ENCODE measurements at places on chromosomes 6 and 20. TPM values are rescaled to one million over a fixed set of nuclear protein-coding genes. Genes with fewer than 3 reads are reported as not detected.
A peak's percentile ranks its signal among the peaks of the same experiment; 100 is the strongest.

DNA sequence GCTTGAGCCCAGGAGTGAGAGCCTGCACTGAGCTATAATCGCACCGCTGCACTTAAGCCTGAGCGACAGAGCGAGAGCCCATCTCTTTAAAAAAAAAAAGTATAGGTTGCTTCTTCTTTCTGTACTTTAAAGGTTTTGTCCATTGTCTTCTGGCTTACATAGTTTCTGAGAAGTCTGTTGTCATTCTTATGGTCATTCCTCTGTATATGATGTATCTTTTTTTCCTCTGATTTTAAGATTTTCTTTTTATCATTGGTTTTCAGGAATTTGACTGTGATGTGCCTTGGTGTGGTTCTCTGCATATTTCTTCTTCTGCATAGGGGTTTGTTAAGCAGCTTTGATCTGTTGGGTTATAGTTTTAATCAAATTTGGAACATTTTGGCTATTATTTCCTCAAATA is 29.1 kb downstream of the QRSL1 start:
- DNase-seq, result no peak

DNA sequence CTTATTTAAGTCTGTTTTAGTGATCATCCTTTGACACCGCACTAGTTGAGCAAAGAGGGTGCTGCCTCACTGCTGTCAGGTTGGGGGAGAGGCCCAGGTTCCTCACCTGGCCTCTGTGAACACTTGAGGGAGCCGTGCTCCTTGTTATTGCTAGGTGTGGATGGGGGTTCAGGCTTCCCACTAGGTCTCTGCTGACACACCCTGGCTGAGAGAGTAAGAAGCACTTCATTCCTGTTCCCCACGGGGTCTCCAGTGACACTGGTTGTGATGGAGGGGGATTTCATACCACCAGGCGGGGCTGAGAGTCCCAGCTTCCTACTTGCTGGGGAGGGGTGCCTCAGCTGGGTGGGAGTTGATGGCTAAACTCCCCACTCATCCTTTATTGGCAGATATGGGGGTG is 11.1 kb upstream of the NOTCH4 start:
- DNase-seq, result no peak

- DNase-seq, result no peak
These were observed 153.0 kb downstream of the BCAS1 start for GRCh38 chr20:53917145-53918019.

DNA sequence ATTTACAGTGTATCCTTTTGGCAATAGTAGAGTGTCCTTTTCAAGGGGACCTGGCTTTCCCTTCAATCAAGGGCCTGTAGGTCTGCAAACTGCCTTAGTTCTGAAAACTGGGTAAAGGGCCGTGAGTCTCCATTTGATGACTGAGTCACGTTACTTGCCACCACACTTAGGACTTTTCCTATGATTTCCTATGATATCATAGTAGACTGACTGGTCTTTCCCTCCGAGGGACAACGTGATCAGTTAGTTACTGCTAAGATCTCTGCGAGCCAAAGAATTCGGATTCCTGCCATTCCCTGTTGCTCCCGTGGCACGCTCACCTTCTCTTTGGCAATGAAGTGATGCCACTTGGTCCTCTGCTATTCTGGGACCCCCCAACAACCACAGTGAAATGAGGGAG is 8.4 kb downstream of the ZNF831 start:
- no peak for DNase-seq

- peak; percentile 91 for DNase-seq
These were observed at the start of gene PRRC2A for GRCh38 chr6:31620586-31621319. Gene PRRC2A (plus strand): TSS chr6:31620715. CDS start chr6:31622790, 2,075 bp downstream.

- DNase-seq, result no peak
These were observed 20.4 kb downstream of the OSBPL2 start for GRCh38 chr20:62258499-62259293.

DNA sequence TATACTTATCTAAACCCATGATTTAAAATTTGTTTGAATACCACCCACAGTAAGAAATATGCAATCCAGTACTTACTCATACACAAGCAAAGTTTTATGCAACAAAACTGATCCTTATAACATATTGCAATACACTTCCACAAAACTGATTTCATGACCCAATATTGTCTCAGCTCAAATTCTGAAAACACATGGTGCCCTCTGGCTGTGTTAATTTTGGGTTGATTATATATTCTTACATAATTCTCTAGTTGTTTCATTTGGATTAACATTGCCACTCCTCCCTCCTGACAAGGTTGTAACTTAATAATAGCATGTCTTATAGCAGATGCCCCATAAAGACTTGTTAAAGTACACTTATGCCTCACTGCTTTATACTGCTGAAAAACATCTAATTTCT is 73.0 kb upstream of the TULP1 start:
- no peak for DNase-seq

DNA sequence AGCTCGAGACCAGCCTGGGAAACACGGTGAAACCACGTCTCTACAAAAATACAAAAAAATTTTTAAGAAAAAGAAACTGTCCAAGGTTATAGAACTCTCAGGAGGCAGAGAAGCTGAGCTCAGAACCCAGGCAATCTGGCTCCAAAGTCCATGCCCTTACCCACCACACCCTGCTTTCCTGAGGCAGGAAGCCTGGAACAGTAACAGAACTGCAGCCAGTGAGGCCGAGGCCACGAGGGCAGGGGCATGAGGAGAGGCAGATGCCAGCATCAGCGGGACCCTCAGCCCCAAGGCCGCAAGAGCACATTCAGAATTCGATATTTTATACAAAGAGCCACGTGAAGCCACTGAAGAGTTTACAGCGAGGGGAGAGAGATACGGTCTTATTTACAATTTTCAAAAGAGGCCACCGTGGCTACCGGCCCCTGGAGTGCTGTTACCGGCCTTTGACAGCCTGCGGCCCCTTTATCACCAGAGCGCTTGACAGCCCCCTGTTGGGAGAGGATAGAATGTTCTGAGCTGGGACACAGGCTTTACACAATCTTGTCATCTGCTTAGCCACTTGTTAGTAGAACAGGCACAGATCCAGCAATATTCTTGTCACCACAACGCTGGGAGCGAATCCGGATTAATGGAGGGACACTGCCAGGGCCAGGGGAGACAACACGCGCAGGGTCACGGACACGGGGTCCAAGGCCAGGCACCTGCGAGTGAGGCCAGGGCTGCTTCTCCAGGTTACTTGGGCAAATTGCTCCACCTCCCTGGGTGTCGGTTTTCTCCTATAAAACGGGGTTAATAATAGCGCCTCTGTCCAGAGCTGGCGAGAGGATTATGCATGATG is 5.6 kb downstream of the SPATA2 start:
- no peak for DNase-seq

- no peak for DNase-seq
These were observed 139.1 kb downstream of the LAMA2 start for GRCh38 chr6:129022011-129022553.

DNA sequence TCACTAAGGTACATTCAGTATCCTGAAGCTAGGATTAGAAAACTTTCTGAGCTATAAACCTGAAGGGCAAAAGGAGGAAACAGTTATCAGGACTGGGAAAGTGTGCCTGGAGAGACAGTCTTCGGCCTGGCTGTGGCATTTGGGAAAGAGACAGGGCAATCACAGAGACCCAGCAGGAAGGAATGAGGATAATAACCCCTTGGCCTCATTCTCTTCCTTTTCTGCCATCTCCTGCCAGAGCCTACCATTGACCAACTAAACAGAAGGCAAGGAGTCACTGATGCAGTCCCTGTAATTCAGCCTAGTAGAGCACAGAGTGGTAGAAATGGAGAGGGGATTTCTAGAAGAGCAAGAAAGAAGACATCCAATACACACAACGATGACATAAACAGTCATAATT is 359.4 kb downstream of the HDGFL1 start:
- no peak for DNase-seq

GRCh38 chr6:131945971-131946370 is 5.2 kb downstream of the CCN2 start:
- no peak for DNase-seq

- DNase-seq, result no peak
These were observed 853.8 kb downstream of the MAFB start for GRCh38 chr20:39835130-39835842.

DNA sequence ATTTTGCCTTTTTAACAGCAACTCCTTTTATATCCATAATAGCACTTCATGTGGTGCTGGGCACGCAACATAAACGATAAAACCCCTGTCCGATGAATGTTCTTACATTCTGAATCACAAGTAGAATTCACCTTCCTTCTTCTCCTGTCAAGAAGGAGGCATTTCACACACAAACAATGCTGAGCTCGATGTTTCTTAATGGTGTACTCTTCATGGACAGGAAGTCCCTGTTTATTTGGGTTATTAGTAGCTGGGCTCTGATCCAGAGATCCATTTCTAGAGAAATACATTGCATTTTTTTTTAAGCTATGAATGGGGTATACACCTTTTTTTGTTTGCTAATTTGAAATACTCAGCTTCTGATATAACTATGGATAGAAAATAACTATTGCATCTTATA is 82.4 kb downstream of the PPP1R3G start:
- no peak for DNase-seq

DNA sequence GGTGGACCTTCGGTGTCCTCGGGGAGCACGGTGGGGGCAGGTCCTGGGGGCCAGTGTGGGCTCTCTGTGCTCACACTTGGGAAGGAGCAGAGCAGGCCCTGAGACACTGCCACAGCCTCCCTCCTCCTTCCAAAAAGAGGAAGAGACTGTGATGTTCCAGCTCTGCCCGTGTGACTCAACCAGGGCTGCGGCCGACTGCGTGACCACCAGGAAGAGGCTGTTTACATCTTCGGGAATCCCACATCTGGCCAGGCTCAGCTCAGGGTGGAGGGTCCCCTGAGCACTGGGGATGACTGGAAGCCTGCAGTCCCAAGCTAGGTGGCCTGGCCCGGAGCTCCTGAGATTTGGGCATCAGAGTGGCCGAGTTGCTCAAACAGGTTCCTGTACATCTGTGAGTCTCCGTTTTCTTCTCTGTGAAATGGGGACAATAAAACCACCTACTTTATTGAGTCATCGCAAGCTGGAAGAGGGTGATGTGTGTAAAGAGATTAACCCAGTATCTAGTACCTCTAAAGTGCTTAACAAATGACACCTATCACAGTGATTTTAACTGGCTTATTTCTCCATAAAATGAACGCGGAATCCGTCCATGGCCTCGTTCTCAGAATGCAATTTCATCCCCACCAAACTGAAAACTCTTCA is 242.1 kb downstream of the DLL1 start:
- no peak for DNase-seq

- no peak for DNase-seq
These were observed 540.1 kb upstream of the FLRT3 start for GRCh38 chr20:14877301-14878028.

- no peak for DNase-seq
These were observed 38.5 kb downstream of the EPB41L2 start for GRCh38 chr6:131024565-131024964.

GRCh38 chr6:132060591-132060990 is 109.4 kb upstream of the CCN2 start:
- DNase-seq, result no peak

- DNase-seq, result no peak
These were observed 128.5 kb downstream of the ALDH8A1 start for GRCh38 chr6:134821397-134821796.

DNA sequence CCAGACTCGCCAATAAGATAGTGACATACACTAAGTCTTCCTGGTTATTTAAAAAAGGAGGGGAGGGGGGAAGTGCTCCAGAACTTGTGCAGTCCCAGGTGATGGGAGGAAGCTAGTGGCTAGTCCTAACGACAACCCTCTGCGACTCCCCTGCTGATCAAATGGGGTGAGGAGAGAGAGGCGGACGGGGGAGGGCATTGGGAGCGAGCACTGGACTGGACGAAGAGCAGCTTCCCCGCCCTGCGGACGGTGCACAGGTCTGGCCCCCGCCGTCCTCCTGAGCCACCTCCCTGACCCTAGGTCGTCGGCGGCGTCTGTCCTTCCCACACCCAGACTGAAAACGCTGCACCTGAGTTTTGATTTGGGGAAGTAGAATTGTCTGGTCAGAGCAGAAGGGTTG is 2.2 kb upstream of the OLIG3 start:
- no peak for DNase-seq

- no peak for DNase-seq
These were observed 387.2 kb downstream of the TBC1D32 start for GRCh38 chr6:120947111-120947510.

DNA sequence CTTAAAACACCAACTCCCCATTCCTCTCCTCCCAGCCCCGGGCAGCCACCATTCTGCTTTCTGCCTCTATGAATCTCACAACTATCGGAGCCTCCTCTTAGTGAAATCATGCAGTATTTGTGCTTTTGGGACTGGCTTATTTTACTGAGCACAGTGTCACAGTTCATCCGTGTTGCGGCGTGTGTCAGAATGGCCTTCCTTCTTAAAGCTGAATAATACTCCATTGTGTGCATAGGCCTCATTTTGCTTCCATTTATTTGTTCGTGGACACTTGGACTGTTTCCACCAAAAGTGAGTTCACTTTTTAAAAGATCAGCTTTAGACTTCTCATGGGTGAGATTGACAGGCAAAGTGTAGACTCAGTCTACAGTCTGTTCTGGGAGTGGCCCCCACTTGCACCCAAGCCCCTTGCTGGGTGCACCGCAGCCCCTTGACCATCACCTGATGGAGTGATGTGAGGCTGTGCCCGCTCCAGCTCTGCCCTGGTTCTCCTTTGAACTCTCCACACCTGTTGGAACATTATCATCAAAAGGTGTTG is 12.6 kb downstream of the DUSP22 start:
- no peak for DNase-seq

GRCh38 chr20:11234181-11234580 is 560.4 kb upstream of the JAG1 start:
- DNase-seq, result no peak

DNA sequence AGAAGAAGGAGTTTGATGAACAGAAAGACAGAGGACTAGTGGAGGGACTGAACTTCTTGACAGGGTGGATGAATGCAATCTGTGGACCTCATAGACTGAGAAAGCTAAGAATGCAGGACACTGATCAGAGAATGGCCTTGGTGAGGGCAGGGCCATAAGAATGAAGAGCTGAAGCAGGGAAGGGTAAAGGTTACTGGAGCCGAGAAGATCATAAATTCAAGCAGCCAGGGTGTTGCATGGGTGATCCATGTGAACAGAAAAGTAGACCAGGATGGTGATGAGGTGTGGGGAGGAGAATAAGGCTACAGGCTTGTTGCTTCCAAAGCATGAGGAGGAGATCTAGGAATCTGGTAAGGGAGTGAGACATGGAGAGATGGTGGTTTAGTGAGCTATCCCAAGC is 295.9 kb downstream of the ADGB start:
- DNase-seq, result no peak

DNA sequence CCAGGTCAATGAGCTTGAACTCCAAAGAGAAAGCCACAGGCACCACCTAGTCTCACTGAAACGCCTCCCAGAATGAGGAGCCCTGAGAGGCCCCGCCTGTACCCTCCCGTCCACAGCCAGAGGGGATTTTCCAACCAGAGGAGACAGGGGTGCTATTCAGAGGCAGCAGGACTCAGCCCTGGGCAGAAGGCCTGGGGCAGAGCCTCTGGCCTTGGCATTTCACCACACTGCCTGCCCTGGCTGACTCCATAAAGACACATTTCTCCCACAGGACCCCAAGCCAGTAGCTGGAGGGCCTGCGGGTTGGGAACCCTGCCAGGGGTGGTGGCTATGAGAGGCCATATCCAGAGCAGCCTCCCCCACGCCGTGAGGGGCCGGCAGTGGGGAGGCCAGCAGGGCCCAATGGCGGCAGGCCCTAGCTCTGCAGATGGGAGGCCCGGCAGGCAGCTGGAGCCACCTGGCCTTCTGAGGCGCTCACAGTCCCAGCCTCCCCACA is 159.3 kb downstream of the PREX1 start:
- no peak for DNase-seq

Gene ENPP5
- 13.4 TPM for total RNA-seq

Gene CGA
- 5.5 TPM for total RNA-seq

Gene KCNQ2
- total RNA-seq, result 14.6 TPM

Gene SIRPD
- not detected for total RNA-seq

Gene DZANK1
- 12.5 TPM for total RNA-seq

Gene FITM2
- 4.4 TPM for total RNA-seq

Gene VGLL2
- total RNA-seq, result not detected

Gene TMEM14A
- 29.7 TPM for total RNA-seq
